ENCODE measurements at places on chromosomes 5 and 9.

DNA sequence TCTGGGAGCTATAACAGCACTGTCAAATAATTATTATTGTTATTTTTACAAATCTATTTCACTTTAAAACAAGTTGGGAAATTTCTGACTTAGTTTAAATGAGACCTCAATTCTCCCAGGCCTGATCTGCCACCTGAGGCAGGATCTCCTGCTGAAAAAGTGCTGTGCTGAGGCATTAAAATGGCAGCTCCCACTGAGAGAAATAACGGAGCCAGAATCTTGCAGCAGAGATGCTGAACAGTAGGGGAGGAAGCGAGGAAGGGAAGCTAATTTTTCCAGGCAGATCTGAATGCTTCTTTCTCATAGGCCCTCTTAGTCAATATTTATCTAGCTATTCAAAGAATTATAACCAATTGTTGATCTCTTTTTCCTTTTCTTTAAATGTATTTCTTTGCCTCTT, 196.3 kb downstream of the ZNF462 start:
- DNase-seq: no peak

- DNase-seq: no peak
These were observed 321.0 kb downstream of the AGTPBP1 start for GRCh38 chr9:85420750-85421149.

DNA sequence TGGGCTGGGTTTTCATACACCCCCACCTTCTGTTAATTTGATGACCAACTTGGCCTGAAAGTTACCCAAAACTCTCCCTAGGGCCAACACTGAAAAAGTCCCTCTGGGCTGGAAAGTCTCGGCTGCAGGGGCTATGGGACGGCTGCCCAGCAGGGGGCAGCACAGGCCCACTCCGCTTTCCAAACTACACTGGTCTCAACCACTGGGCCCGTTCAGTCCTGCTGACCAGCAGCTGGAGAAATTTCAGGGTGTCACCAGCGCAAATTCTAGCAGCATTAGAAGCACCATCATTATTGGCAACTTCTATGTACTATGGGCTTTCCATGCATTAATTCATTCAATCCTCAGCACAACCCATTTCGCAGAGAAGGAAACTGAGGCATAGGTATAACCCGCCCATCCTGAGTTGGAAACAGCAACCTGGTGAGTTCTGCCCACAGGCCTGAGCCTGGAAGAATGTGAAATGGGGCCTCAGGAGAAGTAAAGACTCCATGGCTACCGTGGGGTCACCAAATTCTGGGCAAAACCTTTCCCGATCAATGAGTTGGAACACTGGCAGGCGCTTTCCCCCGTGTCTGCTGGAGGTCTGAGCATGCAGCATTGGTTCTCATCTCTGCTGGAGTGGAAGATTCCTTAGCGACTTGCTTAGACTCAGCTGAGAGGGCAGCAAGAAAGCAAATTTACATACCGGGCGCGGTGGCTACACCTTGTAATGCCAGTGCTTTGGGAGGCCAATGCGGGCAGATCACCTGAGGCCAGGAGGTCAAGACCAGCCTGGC, 9.7 kb downstream of the ORM2 start:
- peak; percentile 28 for DNase-seq

- no peak for DNase-seq
These were observed 180.4 kb downstream of the GAS1 start for GRCh38 chr9:86766912-86767311.

- no peak for DNase-seq
These were observed 10.7 kb upstream of the AGPAT2 start for GRCh38 chr9:136697821-136698526.

GRCh38 chr5:158170534-158170933, 311.6 kb upstream of the CLINT1 start:
- no peak for DNase-seq

DNA sequence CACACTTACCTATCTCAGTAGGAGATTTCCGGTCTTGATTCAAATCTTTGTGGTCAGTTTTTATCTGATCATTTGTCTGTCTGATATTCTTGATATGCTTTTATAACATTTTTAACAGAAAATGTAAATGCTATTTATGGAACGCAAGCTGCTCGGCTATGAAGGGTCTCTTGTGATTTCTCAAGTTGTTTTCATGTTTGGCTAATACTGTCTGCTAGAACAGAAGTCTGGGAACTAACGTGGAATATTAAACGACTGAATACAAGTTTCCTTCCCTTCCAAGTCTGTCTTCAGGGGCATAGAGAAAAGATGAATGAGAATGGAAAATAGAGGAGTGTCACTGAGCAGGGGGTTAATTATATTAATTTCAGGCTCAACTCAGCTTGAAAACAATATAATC, 27.6 kb downstream of the SNCAIP start:
- no peak for DNase-seq

GRCh38 chr9:111232997-111233790, 96.8 kb downstream of the OR2K2 start:
- DNase-seq: no peak

DNA sequence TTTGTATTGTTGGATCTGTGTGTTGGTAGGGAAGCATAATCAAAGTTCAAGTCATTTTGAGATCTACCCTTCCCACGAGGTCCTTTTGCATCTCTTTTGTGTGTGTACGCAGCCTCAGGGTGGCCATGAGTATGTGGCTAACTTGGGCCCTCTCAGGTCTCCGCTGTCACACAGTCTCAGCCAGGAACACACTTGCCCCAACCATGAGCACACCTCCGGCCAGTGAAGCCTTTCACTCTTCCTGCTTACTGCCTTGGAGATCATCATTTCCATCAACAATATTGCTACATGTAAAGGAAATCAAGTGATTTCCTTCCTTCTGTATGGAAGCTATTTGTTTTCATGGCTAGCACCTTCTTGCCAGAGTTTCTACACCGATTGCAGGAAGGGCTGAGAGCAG, 13.9 kb downstream of the ZNF346 start:
- DNase-seq: no peak

- no peak for DNase-seq
These were observed 512.3 kb upstream of the DAP start for GRCh38 chr5:11273180-11273903.

DNA sequence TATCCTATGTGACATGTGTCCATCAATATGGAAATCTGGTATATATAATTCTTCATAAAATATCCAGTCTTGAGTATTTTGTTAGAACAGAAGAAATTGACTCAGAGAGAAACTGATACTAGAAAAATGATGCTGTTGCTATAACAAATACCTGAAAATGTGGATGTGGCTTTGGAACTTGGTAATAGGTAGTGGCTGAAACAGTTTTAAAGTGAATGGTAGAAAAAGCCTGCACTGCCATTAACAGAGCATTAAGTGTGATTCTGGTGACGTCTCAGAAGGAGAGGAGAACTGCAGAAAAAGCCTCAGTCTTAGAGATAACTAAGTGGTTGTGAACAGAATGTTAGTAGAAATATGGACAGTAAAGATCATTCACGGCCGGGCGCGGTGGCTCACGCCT, 634.9 kb upstream of the ZNF608 start:
- no peak for DNase-seq

DNA sequence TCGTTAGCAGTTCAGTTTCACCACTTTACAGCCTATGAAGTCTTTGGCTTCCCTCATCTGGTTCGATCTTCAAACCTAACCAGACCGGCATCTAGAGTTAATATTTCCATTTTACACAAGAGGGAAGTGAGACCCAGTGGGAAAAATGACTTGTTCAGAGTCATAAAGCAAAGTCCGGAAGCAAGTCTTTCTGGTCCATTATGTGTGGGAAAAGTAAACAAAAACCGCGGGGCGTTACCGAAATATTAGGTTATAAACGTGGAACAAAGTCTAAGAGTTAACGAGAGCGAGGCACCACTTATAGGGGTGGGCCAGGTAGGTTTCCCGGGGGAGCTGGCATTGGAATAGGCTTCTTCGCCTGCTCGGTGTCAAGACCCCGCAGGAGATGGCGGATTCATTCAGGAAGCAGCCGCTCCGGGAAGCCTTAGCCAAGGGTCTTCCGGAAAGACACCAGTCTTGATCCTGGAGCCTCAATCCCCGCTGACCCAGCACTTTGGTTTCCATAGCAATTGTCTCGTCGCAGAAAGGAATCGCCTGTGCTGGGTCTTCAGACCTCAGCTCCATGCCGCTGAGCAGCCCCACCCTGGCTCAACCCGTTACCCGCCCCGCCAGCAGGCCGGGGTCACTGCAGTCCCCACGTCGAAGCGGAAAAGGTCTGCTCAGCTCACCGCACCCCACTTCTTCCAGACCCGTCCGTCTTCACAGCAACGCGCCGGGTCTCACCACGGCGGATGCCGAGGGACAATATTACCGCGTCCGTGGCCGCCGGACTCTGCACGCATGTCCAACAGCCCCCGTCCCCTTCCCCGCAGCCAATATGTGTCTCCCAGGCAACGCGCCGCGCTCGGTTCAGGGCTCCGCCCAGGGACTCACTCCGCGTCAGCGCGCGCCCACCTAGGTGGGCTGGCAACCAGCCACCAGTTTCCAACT, at the start of gene C5orf52:
C5orf52 (plus strand) TSS at position 872 of the 930 bp plus-strand sequence. CDS start 82 bp downstream, outside the sequence.
- no peak for DNase-seq

GRCh38 chr5:54990841-54991258, 5.5 kb upstream of the ESM1 start:
- no peak for DNase-seq

DNA sequence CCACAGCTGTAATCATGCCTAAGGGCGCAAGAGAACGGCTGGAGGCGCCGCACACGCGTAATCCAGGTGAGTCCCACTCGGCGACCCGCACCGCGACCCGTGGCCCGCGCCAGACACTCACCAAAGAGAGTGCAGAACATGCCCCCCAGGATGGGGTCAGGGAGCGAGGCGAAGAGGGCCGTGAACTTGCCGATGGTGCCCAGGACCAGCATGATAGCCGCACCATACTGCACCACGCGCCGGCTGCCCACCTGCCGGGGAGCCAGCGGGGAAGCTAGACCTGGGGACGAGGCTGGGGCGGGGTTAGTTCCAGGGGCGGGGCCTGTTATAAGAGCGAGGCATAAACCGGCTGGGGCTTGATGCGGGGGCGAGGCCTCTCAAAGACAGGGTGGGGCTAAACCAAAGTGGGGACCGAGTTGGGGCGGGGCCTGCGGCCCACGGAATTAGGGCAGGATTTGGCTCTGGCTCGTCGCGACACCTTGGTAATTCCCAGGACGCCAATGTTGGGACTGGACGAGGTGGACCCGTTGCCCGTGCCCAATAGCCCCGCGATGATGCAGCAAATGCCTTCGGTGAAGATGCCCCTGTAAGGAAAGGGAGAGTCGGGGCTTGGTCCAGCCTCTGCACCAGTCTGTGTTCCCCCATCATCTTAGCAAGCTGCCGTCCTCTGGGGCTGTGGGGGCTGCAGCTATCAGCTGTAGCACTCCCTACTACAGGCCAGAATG, 4.8 kb downstream of the SLC23A1 start:
- no peak for DNase-seq

GRCh38 chr5:132480893-132481595, 9.5 kb downstream of the IRF1 start:
- no peak for DNase-seq

DNA sequence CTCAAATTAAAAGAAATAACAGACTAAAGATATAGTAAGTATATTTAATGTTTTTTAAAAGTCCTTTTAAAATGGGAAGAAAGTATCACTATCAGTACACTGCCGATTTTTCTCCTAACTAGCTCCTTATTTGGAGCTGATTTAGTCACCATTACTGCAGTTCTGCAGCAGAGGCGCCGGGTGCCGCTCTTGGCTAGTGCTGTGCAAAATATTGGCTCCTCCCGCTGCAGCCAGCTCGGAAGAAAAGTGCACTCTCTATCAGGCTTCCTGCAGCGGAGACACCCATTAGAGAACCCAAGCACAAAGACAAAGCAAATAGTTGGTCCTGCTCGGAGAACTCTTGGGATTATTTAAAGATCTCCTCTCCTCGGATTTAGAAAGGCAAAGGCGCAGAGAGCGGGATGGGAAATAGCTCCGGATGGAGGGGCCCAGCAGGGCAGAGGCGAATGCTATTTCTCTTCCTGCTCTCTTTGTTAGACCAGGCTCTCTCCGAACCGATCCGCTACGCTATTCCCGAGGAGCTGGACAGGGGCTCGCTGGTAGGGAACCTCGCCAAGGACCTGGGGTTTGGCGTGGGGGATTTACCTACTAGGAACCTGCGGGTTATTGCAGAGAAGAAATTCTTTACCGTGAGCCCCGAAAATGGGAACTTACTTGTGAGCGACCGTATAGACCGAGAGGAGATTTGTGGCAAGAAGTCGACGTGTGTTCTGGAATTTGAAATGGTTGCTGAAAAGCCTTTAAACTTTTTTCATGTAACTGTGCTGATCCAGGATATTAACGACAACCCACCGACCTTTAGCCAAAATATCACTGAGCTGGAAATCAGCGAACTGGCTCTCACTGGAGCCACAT, at the start of gene PCDHGB3:
PCDHGB3 (plus strand) TSS at position 249 of the 855 bp plus-strand sequence; CDS start at position 402, 153 bp downstream.
- no peak for DNase-seq

- no peak for DNase-seq
These were observed 143.2 kb downstream of the CACNA1B start for GRCh38 chr9:138020795-138021182.

- DNase-seq: no peak
These were observed 65.0 kb upstream of the RAPGEF1 start for GRCh38 chr9:131804826-131805225.

DNA sequence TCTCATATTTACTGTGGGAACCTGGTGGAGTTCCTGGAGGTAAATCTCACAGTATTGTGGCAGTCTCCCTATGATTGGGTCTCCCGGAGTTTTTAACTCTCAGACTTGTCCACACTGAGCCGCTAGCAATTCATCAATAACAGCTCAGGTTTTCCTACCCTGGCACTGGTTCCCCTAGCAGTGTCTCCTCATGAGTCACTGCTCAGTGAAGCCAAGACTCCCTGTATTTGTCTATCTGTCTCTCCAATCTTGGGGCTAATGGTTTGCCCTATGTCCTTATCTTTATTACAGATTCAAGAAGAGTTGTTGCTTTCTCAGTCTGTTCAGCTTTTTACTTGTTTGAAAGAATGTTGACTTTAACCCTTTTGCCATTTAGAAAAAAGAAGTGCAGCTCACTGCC, 176.7 kb upstream of the FGF10 start:
- no peak for DNase-seq

DNA sequence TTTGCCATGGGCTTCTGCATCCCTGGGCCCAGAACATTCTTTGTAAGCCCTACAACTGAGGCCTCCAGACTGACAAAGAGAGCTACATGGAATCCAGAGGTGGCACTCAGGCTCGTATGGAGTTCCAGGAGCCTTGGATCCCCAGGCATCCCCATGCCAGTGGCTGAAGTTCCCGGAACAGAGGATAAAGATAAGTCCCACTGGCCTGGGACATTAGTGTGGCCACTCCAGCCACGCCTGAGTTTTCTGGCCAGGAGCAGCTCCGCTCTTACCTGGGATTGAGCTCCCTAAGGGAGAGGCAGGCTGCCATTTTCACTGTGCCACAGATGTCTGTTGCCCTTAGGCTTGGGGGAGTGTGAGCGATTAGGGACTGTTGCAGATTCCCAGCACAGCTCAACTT, 656.3 kb upstream of the FAM174A start:
- no peak for DNase-seq

GRCh38 chr9:85745203-85745602, 3.4 kb upstream of the AGTPBP1 start:
- DNase-seq: no peak

GRCh38 chr5:94694671-94695070, 76.2 kb downstream of the SLF1 start:
- DNase-seq: no peak

DNA sequence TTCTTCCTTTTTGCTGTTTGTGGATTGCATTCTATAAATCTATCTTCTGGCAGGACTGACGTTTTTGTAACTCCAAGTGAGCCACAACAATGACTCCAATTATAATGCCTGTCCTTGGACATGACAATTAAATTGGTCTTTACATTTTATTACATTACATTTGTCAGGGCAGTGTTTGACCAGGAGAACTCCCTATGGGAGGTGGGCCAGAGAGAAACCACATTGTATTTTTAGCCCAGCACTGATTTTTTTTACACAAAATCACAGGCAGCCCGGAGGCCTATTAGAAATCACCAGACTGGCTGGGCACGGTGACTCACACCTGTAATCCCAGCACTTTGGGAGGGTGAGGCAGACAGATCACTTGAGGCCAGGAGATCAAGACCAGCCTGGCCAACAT, 99.1 kb upstream of the SMC5 start:
- DNase-seq: no peak
